G401 (cell line): ENCODE measurements at places on chromosomes 12 and 14. TPM values are rescaled to one million over a fixed set of nuclear protein-coding genes. Genes with fewer than 3 reads are reported as not detected.
A peak's percentile ranks its signal among the peaks of the same experiment; 100 is the strongest.

- no peak for DNase-seq
These were observed 6.0 kb downstream of the FBXW8 start for GRCh38 chr12:116916714-116917114.

GRCh38 chr12:26195250-26195640 lies at the start of gene SSPN:
TSS of gene SSPN (plus strand) at chr12:26195573. CDS start at chr12:26195673, 100 bp downstream.
- peak; percentile 74 for DNase-seq

GRCh38 chr12:11861155-11861863 lies 209.4 kb upstream of the BCL2L14 start:
- no peak for DNase-seq

The GRIP1 gene
- 0.27 TPM in 1 of 2 replicates, not detected in the other for total RNA-seq
